ENCODE measurements at places on chromosomes 11 and 22. TPM values are rescaled to one million over a fixed set of nuclear protein-coding genes. Genes with fewer than 3 reads are reported as not detected.

SLC6A5 gene
- 0.18 TPM for total RNA-seq

CCDC34 gene
- total RNA-seq, result 5.9 TPM

PANX2 gene
- total RNA-seq, result 0.82 TPM

PKP3 gene
- total RNA-seq, result 5.2 TPM

CABP7 gene
- total RNA-seq, result not detected

TMEM86A gene
- 5.3 TPM for total RNA-seq

VSIG10L2 gene
- 0.23 TPM for total RNA-seq

TMEM151A gene
- total RNA-seq, result not detected

BSX gene
- total RNA-seq, result not detected

KRTAP5-11 gene
- total RNA-seq, result not detected

MAP6 gene
- total RNA-seq, result 4.7 TPM

CACNA1I gene
- total RNA-seq, result 0.18 TPM

ANGPTL5 gene
- not detected for total RNA-seq

WNT7B gene
- 16.3 TPM for total RNA-seq

DLG2 gene
- 21.3 TPM for total RNA-seq

TRIM49D2 gene
- total RNA-seq, result not detected

KIAA0930 gene
- total RNA-seq, result 22.5 TPM

COA4 gene
- total RNA-seq, result 51.1 TPM

C11orf16 gene
- total RNA-seq, result 0.47 TPM

RCN1 gene
- total RNA-seq, result 111 TPM

TRPM5 gene
- 1.1 TPM for total RNA-seq

CDCA5 gene
- total RNA-seq, result 6.4 TPM

MICAL2 gene
- 22.2 TPM for total RNA-seq

MUC5AC gene
- 0.18 TPM for total RNA-seq

PANX3 gene
- not detected for total RNA-seq

PIWIL4 gene
- 5.1 TPM for total RNA-seq

FUT4 gene
- 12.4 TPM for total RNA-seq

SYT8 gene
- total RNA-seq, result 0.82 TPM

SLC17A6 gene
- total RNA-seq, result not detected

SMTNL1 gene
- total RNA-seq, result 9.8 TPM

MPEG1 gene
- total RNA-seq, result 20.3 TPM

CBX7 gene
- total RNA-seq, result 14.7 TPM

DDX25 gene
- total RNA-seq, result 2.2 TPM

TRIM6 gene
- 19.2 TPM for total RNA-seq

CAT gene
- total RNA-seq, result 138 TPM

UQCR10 gene
- 119 TPM for total RNA-seq

NLRX1 gene
- total RNA-seq, result 23.4 TPM

KRTAP5-2 gene
- not detected for total RNA-seq

RPS6KA4 gene
- 16.8 TPM for total RNA-seq

NCF4 gene
- total RNA-seq, result 13.8 TPM

MMP11 gene
- 36.6 TPM for total RNA-seq

P2RX3 gene
- total RNA-seq, result 2.0 TPM

KCNC1 gene
- total RNA-seq, result 0.41 TPM

TNNI2 gene
- 526 TPM for total RNA-seq

RIC8A gene
- total RNA-seq, result 89.1 TPM

KRTAP5-7 gene
- total RNA-seq, result 0.23 TPM

VSTM5 gene
- 1.9 TPM for total RNA-seq

MOV10L1 gene
- total RNA-seq, result 0.99 TPM

CCDC157 gene
- total RNA-seq, result 6.4 TPM

TRIM29 gene
- 3.0 TPM for total RNA-seq

TEX54 gene
- total RNA-seq, result not detected

EMSY gene
- total RNA-seq, result 39.2 TPM
